Breast epithelium (tissue), 4 donors: ENCODE measurements at places on chromosomes 2 and 18. TPM values are rescaled to one million over a fixed set of nuclear protein-coding genes. Genes with fewer than 3 reads are reported as not detected.

DNA sequence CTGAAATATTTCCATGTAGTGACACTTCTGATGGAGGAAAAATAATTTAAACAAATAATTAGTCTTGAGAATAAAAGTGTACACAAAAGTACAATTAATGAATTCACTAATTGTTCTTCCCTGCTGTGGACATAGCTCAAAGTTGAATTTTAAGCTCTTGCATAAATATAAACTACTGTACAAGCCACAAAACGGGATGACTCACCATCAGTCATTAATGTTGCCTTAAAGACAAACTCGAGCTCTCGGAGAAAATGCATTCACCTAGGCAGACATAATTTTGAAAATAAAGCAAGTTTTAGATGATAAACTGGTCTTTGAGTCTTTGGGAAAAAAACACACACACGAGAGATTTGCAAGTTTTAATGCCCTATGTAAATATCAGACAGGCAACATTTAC lies 436.4 kb downstream of the ZNF521 start:
- no peak for DNase-seq

- DNase-seq: no peak
Measured at GRCh38 chr2:17706845-17707244, 46.8 kb downstream of the SMC6 start.

GRCh38 chr2:21643180-21643579 lies 519.4 kb downstream of the TDRD15 start:
- DNase-seq: no peak

- no peak for DNase-seq
Measured at GRCh38 chr2:161943011-161943410, 131.0 kb downstream of the DPP4 start.

GRCh38 chr2:133431289-133431688 lies 137.0 kb downstream of the NCKAP5 start:
- DNase-seq: no peak

GRCh38 chr2:29273004-29273684 lies 157.9 kb downstream of the CLIP4 start:
- DNase-seq: no peak

DNA sequence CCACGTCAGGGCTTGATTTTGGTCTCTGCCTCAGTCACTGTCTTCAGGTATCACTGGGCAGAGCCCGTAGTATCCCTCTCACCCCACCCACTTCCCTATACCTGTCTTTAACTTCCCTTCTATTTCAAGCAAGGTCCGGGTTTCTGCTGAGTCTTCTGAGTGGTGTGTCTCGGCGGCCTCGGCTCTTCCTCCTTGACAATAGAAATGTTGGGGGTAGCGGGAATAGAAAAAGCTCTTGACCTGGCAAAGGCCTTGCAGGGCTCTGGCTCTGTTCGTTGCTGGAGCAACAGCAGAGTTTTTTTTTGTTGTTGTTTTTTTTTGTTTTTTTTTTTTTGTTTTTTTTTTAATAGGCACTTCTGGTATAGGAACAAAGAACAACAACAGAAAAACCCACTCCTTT lies 16.0 kb upstream of the IGFBP5 start:
- DNase-seq: no peak

DNA sequence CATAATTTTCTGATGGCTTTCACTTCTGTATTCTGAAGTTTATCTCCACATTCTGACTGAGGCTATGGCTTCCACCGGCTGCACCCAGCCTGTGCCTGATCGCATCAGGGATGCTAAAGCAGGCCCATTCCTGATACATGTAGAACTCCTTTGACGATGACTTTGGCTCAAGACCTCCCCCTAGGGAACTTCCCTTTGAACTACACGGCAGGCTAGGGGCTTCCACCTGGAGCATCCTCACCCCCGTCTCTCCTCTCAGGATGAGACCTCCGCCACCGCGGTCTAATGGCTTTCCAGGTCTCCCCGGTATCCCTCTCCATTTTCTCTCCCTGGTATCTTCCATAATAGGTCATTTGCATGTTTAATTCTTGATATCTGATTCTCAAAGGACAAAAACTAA lies 214.9 kb upstream of the CHST9 start:
- no peak for DNase-seq

- DNase-seq: no peak
Measured at GRCh38 chr18:57445488-57446319, 10.5 kb downstream of the ONECUT2 start.

- DNase-seq: no peak
Measured at GRCh38 chr2:220096406-220096805, 469.0 kb downstream of the SLC4A3 start.

- DNase-seq: no peak
Measured at GRCh38 chr2:33091541-33092123, 144.9 kb downstream of the LTBP1 start.

DNA sequence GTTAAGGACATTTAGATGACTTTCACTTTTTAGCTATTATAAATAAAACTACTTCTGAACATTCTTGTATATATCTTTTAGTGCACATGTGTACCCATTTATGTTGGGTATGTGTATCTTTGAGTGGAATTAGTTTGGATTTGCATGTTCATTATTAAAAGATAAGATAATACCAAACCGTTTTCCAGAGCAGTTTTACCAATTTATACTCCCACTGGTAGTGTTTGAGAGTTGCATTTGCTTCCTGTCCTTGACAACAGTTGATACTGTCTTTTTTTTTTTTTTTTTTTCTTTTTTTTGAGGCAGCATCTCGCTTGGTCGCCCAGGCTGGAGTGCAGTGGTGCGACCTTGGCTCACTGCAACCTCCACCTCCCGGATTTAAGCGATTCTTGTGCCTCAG lies 23.3 kb downstream of the SLC30A6 start:
- no peak for DNase-seq

DNA sequence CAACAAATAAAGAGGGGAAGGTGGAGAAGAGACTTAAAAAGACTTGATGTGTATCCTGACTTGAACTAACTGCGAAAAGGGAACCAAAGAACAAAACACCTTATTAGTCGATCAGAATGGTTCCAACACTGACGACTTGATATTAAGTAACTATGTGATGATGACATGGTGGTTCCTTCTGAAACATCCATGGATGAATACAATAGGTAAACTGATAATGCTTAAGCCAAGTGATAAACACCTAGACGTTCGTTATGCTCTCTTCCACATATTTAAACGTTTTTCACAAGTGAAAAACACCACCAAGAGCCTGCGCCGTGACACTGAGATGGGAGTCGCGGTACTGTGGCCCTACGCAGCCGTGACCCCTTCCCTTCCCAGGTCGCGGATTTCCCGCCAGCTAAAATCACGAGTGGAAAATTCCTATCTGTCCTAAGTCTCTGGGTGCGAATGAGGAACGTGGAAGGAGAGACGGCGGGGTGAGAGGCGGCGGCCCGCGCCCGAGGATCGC lies 797 bp downstream of the TTC32 start:
- DNase-seq: no peak

- no peak for DNase-seq
Measured at GRCh38 chr2:40200366-40200915, 251.4 kb downstream of the SLC8A1 start.

DNA sequence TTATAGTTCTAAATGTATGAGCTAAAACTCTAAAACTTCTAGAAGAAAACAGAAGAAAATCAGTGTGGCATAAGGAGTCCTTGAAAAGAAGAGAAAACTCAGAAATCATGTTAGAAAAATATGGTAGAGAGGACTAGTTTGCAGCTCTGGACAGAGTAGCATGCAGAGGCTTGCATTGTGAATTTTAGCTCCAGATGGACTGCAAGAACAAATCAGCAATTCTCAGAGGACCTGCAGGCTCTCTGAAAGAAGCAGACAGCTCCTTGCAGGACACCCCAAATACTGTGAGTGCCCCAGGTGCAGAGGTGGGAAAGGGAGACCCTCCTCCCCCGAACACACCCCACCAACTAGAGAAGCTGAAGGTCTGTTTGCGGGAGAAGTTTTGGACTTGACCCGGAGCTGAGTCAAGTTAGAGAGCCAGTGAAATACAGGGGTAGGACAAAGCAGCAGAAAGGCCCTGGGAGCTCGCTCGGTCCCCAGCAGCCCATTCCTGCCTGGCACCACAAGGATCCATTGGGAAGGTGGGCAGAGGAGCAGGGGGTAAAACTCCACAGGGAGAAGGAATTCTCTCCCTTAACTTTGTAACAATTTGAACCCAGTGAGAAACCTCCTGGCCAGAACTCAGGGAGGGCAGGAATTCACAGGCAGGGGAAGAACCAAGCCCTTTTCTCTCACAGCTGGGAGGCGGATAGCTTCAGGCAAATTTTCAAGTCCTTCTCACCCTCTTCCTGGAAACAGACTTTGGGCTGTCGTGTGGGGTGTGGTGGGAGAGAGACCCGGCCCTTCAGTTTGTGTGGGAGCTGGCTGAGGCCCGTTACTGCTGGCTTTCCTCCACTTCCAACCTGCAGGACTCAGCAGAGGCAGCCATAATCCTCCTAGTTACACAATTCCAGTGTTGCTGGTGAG lies 216.2 kb upstream of the SLC35G4 start:
- DNase-seq: no peak

The CPLX4 gene
- total RNA-seq: not detected

The PNKD gene
- 48.3 TPM for total RNA-seq

The XDH gene
- 6.9 TPM for total RNA-seq

The BOLA3 gene
- total RNA-seq: 27.1 TPM

The CDK5R2 gene
- not detected for total RNA-seq

The GLI2 gene
- 1.0 TPM for total RNA-seq

The SKA1 gene
- not detected for total RNA-seq

The SMARCAL1 gene
- 20.6 TPM for total RNA-seq
